Activated CD8-positive, alpha-beta memory T cell treated with anti-CD3 and anti-CD28 coated beads for 4 hours (primary cell): ENCODE measurements at places on chromosomes 2 and 18.

GRCh38 chr18:23438046-23438377, 15.1 kb upstream of the RIOK3 start:
- no peak for DNase-seq

DNA sequence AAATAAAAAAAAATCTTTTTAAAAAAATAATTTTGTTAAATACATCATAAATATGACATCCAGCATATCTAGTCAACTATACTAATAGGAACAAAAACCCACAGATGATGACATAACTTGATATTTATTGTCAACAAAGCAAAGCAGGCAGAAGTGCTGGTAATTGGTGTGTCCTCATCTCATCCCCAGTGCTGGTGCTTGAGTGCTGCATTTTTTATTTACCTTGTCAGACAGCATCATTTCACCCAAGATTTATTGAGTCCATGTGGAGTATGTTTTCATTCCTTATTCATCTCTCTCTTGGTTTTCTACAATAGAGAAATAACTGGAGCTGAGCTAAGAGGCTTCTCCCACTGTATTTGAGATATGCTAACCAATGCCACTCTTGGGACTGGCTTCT, 191.6 kb upstream of the SLC14A2 start:
- no peak for DNase-seq

- DNase-seq: no peak
Measured at GRCh38 chr2:216362730-216363129, 9.6 kb downstream of the MARCHF4 start.

GRCh38 chr2:40043191-40043590, 264.1 kb upstream of the THUMPD2 start:
- DNase-seq: no peak

GRCh38 chr2:126889071-126889470, 9.6 kb upstream of the TEX51 start:
- no peak for DNase-seq

GRCh38 chr18:2903006-2903405, 56.2 kb downstream of the EMILIN2 start:
- no peak for DNase-seq

DNA sequence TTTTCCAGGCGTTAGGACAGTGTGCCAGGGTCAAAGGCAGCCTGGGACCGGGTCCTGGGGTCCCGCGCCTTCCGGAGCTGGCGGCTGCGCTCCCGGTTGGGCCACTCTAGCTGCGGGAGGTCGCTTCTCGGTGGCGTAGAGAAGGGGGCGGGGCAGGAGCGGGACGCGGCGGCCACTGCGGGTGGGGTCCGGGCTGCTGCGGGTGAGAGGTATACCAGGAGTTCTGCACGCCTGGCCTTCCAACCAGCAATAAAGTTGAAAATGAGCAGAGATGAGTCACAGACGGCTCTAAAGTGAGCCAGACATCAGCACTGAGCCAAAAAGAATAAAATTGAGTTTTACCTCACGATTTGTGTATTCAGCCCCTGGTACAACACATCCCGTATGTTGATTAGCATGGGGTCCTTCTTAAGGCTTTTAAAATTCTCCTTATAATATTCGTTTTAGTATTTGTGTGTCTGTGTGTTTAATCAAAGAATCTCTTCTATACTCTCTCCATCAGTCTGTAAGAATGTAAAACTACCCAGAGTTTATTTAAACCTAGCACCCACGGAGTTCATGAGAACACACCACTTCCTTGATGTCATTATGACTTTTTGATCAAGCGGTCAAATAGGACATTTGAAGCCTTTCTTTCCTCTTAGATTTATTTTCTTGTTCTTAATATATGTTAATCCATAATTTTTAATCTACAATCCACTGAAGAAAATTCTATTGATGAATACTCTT, at the start of gene C1GALT1C1L:
C1GALT1C1L (minus strand) TSS at position 108 of the 729 bp plus-strand sequence; CDS start at position 1, 107 bp downstream.
- DNase-seq: no peak

DNA sequence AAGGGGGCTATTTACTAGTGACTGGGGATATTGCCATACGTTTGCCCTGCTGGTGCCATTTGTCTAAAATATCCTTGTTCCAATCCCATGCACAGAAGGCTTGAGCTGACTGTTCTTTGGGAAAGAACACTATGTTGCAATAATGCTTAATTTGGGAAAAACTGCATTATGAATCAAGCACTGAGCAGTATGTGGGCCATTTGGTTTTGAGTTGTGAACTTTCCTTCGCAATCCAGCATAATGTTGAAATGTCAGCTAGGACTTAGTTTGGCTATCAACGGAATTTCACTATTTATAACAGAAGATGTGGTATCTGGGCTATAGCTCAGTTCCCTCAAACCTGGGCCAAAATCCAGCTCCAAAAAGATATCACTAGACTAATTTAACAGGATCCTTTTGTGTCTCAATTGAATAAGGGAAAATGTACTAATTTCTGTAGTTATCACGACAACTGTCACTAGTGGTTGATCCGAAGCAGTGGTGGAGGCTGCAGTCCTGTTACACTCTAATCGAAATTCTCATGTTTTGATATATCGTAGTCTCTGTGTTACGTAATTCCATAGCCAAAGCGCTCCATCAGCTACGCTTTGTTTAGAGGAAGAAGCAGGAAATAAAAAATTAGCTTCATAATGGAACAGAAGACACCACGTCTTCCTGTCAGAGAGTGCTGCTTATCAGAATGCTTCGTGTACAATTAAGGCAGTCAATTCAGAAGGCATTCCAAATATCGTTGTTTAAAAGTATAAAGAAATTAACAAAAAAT, 686.8 kb upstream of the SALL3 start:
- no peak for DNase-seq

GRCh38 chr2:18132697-18133096, 254.2 kb downstream of the KCNS3 start:
- no peak for DNase-seq

- no peak for DNase-seq
Measured at GRCh38 chr2:204425821-204426220, 119.5 kb upstream of the PARD3B start.

- DNase-seq: no peak
Measured at GRCh38 chr2:7060156-7060555, 142.9 kb downstream of the RNF144A start.

- DNase-seq: no peak
Measured at GRCh38 chr2:34578641-34579040, 979.5 kb upstream of the FAM98A start.

DNA sequence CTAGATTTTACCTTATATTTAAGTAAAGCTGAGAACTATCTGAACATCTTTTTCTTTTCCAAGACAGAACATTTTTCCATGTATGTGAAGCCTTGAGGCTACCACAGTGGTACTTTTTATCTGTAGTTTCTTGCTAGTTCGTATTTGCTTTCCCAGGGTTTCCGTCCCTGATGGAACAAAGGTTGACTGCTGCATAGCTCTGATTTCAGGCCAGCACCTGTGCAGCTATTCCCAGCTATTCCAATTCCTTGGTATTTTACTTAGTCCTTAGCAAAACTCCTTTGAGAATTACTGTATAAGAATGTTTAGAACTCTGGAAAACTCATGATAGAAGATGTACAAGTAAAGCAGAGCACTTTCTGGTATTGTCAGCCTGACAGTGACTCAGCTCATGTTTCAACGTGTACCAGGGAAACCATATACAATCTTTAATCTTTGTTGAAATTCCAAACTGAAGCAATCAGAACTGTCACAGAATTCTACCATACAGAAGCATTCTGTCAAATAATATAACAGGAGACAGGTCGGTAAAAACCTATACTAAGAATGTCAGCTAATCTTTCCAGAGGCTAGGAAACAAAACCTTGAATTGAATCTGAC, 162.2 kb downstream of the PKP4 start:
- no peak for DNase-seq

- DNase-seq: no peak
Measured at GRCh38 chr18:53686965-53687364, 537.5 kb downstream of the MBD2 start.

GRCh38 chr2:195675783-195676427, 18.9 kb downstream of the SLC39A10 start:
- DNase-seq: no peak

DNA sequence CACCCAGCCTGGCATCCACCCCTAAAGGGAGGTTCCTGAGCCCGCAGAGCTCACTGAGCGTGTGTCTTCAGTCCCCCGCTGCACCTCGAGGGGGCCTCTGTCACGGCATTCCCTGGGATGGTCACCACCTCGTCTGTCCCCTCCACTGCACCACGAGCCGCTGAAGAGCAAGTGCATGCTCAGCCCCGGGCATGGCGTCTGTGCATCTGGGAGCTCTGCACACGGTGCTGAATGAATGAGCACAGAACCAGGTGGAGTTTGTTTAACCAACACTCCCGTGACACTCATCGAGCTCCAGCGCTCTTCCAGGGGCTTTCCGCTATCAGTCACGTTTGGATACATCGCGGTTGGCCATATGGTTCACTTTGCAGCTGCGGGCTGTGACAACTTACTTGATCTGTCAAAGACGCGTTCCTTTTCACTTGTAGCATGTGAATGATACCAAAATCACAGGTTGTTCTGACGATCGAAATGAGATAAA, 9.2 kb downstream of the ALLC start:
- DNase-seq: no peak

GRCh38 chr2:181786371-181787228, 104.9 kb upstream of the ITPRID2 start:
- DNase-seq: no peak

DNA sequence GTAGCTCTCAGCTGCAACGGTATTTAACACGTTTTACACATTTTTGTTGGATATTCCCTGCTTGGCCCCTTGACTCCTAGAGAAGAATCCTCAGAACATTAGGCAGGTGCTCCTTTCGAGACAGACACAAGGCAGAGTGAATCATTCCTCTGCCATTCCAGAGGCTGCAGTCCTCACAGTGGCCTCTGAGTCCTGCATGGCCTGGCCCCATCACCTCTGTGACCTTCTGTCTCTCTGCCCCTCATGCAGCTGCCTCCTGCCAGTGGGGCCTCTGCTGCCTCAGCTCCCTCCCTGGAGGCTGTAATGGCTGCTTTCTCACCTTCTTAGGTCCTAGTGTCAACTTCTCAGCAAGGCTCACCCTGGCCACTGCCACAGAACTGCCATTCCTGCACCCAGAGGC, 101.3 kb downstream of the PTPRM start:
- no peak for DNase-seq

DNA sequence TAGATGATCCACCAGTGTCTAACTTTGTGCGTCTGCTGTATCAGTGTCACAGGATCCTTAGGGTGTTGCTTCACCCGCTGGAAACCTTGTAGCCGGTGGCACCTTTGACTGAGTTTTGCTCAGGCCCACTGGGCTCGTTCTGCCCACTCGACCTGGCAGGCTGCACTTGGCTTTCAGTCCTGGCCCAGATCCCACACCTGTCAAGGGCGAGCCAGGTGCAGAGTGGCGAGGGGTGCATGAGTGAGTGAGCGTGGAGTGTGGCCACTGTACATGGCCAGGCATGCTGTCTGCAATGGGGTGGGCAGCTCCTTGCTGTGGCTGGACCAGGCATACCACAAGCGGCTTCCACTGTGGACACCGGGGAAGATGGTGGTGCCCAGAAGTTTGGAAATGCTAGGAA, 179.0 kb downstream of the FAM210A start:
- no peak for DNase-seq

GRCh38 chr2:70024284-70024683, 62.9 kb upstream of the ASPRV1 start:
- no peak for DNase-seq

GRCh38 chr2:141517852-141518421, 612.9 kb downstream of the LRP1B start:
- no peak for DNase-seq

DNA sequence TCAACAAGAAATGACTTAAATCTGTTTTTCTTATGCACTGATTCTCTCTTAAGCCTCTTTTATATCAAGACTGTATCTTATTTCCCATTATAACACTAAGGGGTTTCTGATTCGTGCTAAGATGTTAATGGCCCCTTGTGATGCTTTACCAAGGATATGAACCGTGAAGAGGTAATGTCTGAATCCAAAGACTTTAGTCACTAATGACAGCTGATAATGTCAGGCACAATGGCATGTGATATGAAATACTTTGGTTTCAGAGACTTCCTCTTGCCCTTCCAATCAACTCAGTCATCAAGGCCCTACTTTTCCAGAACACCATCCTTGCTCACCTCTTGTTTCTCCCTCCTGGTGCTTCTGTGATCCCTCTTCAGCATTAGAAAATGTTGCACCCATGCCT, 262.8 kb downstream of the KCNE4 start:
- DNase-seq: no peak

GRCh38 chr2:177429688-177430325, 37.2 kb downstream of the AGPS start:
- DNase-seq: no peak

DNA sequence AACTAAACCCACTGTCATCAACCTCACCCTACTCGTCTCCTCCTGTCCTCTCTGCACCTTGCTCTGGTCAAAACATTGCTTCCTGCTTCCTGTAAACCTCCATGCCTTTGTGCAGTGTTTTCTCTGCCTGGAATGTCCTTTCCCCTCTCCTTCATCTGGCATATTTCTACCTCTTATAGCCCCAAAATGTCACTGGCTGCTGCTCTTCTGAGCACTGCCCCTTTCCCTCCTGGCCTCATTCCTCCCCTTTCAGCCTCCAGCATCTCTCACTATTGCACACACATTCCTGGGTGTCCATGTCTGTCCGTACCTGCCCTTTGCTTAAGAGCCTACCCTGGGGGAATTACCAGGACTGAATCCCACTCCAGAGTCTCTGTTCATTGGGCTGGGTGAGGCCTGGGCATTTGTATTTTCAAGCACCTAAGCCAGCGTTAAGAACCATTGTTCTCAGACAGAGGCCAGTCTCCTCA, 84.9 kb downstream of the MOGAT1 start:
- DNase-seq: no peak

DNA sequence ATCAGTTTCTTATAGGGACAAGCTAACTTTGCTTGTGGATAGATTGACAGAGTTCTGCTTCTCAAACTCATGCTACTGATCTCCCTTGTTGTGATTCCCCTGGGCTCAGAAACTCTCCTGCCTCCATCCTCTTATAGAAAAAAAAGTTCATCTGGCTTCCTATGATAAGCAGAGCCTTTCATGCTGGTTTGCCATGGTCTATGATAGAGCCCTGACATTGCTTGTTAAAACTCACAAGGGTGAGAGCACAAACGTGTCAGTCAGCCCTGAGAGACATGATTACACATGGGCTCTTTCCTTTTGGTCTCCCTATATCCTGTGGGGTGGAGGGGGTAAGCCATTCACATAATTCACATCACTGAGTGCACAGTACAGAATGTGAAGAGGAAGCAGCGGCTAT, 121.8 kb downstream of the TDRD15 start:
- no peak for DNase-seq

GRCh38 chr18:56804395-56804794, 153.2 kb downstream of the WDR7 start:
- no peak for DNase-seq
